ENCODE measurements at places on chromosomes 12 and 14.

GRCh38 chr12:54301428-54302048, 723 bp upstream of the NFE2 start:
- no peak for DNase-seq

GRCh38 chr12:119602734-119603094, 9.1 kb downstream of the TMEM233 start:
- no peak for DNase-seq

GRCh38 chr12:117686210-117686609, 282.6 kb downstream of the KSR2 start:
- DNase-seq, result no peak

DNA sequence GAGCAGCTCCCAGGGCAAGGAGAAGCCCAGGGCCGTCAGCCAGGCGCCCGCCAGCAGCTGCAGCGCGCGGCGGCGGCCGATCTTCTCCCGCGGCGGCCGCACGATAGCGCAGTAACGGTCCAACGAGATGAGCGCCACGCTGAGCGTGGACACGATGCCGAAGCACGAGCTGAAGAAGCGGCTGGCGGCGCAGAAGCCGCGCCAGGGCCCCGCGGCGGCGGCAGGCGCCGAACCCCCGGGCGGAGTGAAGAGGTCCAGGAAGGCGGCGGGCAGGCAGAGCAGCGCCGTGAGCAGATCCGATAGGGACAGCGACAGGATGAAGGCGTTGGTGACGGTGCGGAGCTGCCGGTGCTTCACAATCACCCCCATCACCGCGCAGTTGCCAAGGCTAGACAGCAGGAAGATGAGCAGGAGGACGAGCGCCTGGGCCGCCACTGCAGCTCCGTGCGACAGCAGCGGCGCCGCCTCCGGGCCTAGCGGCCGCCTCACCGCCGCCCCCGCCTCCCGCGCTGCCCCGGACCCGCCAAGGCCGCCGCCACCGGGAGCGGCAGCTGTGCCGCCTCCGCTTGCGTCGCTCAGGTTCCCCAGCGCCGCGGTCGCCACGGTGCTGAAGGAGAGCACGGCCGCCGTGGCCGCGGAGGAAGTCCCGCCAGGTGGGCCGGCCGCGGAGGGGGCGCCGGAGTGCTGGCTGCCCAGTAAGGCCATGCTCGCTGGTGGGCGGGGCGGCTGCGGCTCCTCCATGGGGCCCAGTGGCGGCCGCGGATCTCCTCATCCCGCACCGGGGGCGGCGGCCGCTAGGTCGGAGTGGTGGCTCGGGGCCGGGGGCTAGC, 479 bp downstream of the GPR135 start:
- peak; percentile 17 for DNase-seq

- no peak for DNase-seq
Measured at GRCh38 chr12:46942579-46942978, 116.8 kb upstream of the SLC38A4 start.

GRCh38 chr12:128137140-128137539, 129.8 kb upstream of the TMEM132C start:
- no peak for DNase-seq

All from stimulated activated CD4-positive, alpha-beta T cell treated with anti-CD3 and anti-CD28 coated beads, TNF-alpha, amount 100 ng/mL, for 4 hours (primary cell).